ENCODE measurements at places on chromosomes 4 and X.
A peak's percentile ranks its signal among the peaks of the same experiment; 100 is the strongest.

- DNase-seq = no peak
Measured at GRCh38 chr4:70925899-70926635, 23.9 kb downstream of the MOB1B start.

DNA sequence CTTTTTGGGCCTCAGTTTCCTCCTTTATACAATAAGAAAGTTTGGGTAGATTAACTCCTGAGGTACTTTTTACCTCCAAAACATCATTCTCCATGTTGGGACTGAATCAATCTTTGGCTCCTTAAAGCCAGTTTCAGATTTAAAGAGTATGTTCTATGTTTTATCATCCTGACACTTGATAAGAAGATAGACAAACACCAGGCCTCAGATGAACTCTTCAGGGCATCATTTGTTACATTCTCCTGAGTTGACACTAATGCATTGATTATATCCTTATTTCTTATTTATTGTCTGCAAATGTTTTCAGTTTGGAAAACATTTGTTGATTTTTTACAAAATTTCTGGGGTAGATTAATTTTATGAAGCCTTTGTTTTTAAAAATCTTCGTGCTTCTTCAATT is 102.7 kb upstream of the CCSER1 start:
- DNase-seq = no peak

GRCh38 chr4:153906231-153906630 is 117.3 kb upstream of the SFRP2 start:
- DNase-seq = no peak

- DNase-seq = no peak
Measured at GRCh38 chr4:41104155-41104554, 110.2 kb downstream of the APBB2 start.

GRCh38 chr4:40710484-40711254 is 39.1 kb upstream of the NSUN7 start:
- no peak for DNase-seq

GRCh38 chr4:22190855-22191254 is 242.3 kb upstream of the KCNIP4 start:
- no peak for DNase-seq

- DNase-seq = peak; percentile 95
Measured at GRCh38 chr4:152352622-152353116, 183.2 kb downstream of the FBXW7 start.

DNA sequence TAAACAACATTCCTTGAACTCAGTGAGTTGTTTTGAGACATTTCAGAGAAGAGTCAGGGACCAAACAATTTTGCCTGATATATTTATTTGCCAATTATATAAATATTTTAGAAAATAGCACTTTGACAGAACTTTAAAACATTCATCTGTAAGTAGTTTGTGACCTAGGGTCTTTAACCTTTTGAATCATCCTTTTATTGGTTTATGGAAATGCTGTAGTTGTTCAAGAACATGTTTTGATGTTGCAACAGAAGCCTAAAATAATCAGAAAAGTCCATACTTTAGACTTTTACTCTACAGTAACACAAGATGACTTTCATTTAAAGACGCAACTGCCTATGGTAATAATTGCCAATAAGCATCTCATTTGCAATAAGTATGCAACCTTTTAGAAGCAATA is 43.0 kb downstream of the CXCL1 start:
- no peak for DNase-seq

GRCh38 chrX:86104526-86104925 is 43.7 kb upstream of the DACH2 start:
- DNase-seq = no peak

DNA sequence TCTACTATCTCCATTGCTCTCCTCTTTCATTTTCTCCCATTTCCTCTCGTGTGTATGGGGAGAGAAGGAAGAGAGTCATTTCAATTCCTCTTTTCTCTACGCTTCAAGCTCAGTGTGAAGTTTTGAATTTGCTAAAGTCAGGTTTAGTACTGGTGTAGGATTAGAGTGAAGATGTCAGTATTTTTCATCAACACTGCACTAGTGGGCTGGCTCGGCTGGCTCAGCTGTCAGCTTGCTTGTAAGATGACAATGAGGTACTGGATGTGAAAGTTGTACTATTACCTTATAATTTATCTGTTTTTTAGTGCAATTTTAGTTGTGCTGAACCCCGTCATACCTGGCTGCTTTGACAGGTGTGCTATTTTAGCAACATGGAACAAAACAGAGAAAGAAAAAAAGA is 2.1 kb upstream of the SH2D1A start:
- DNase-seq = no peak

- no peak for DNase-seq
Measured at GRCh38 chr4:76984127-76984526, 34.6 kb downstream of the SEPTIN11 start.

GRCh38 chrX:154383359-154384283 is 4.5 kb downstream of the EMD start:
- no peak for DNase-seq

GRCh38 chr4:153834901-153835300 is 46.0 kb upstream of the SFRP2 start:
- no peak for DNase-seq

- no peak for DNase-seq
Measured at GRCh38 chr4:54237770-54238169, 8.7 kb downstream of the PDGFRA start.

GRCh38 chr4:164948975-164949374 is 28.5 kb downstream of the TRIM61 start:
- DNase-seq = no peak

DNA sequence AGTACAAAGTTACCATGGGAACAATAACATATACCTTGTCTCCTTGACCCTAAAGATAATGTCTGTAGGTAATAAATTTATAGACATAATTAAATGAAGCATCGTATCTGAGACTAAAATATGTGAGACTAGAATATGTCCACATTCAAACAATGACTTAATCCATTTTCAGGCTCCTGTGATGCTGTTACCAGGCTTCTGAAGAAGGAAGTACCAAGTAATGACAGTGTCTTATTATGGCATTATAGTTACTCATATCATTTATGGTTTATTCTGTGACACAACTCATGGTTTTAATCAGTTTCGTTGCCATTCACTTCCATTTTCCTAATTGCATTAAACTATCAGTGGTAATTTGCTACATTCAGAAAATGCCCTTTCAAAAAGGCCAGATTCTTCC is 100.6 kb upstream of the GPM6B start:
- no peak for DNase-seq

DNA sequence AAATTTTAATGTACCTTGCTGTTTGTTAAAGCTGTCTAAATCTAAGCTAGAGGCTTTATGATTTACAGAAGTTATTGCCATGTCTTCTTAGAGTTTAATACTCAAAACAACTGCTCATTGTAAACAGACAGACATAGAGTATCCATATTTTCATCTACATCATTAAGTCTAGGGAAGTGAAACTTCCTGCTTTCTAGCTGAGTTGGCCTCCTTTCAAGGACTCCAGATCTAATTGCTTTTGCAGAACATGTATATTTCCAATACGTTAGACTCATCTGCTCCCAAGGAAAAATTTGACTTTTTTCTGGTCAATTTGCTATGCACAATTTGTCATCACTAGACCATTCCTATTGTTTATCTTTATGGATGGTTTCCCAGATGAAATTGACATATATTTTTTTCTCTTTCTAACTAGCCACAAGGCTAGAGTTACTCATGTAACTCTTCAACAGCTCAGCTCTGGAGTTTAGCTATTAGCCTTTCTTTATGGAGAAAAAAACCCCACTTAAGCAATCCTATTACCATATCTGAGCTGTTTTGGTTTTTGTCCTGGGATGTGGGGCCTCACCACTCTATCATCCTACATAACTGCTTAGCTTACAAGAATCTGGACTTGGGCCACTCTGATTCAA is 122.9 kb downstream of the PPA2 start:
- DNase-seq = no peak

- DNase-seq = no peak
Measured at GRCh38 chr4:150695162-150695561, 113.2 kb downstream of the MAB21L2 start.

DNA sequence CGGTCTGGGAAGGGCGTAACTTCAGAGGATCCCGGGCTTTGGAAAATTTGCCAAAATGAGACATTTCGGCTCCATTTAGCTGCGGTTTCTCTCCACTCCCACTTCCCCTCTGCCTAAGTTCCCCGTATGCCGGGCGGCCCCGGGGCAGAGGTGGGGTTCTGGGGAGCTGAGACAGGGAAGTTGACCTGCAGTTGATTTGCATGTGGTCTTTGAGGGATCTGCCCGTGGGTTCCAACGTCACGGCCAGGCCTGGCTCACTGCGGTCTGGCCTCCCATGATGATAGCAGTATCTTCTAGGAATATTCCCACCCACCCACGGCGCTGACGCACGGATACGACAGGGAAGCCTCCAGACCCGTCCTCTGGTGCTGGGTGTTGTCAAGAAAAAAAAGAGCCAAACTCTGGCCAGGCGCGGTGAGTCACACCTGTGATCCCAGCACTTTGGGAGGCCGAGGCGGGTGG is 27.3 kb upstream of the CRLF2 start:
- DNase-seq = no peak

DNA sequence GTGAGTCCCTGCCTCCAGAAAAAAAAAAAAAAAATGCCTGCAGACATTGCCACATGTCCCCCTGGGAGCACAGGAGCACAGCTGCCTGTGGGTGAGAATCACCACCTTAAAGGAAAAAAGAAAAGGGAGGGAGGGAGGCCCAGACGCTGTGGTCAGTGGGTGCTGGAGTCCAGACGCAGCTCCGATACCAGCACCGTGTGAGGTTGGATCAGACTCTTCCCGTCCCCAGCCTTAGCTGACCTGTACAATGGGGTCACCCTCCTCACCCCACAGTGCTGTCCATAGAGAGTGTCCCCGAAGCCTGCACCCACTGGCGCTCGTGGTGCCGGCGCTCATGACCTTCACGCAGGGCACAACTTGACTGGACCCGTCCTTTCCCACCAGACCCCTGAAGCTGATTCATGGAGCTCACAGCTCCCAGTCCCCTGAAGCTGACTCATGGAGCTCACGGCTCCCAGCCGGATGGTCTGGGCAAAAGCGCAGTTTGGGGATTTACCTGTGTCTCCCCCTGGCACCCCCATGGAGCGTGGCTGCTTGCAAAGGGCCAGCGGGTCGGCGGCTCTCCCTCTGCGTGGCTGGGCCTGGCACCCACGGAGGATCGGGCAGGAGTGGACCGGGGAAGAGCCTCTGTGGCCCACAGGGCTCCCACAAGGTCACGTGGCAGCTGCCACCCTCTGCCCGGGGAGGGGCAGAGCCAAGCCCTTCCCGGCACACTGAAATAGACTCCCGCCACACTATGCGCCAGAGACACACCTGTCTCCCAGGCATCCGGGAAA is 31.4 kb downstream of the ABLIM2 start:
- no peak for DNase-seq

DNA sequence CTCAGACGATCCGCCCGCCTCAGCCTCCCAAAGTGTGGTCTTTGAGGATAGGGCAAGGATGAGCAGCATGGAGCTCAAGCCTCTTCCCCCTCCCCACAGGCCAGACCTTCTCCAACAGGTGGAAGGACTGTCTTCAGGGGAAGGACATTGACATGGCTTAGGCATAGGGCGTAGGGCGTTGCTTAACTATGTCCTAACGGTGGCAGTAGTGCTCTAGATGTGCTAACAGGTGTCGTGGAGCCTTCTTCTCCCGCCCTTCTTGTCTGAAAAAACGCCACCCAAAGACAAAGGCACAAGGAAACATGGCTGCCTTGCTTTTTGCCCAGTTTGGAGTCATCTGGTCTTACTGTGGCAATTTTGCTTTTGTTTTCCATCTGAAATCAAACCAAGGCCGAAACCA is 219.8 kb downstream of the OR13H1 start:
- DNase-seq = peak; percentile 75

DNA sequence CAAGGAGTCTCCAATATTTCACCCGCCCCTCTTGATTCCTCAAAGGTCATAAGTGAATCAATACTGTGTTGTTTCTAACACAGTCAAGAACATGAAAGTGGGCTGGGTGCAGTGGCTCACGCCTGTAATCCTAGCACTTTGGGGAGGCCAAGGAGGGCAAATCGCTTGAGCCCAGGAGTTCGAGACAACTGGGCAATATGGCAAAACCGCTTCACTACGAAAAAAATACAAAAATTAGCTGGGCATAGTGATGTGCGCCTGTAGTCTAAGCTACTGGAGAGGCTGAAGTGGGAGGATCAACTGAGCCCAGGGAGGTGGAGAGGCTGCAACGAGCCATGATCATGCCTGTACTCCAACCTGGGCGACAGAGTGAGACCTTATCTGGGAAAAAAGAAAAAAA is 3.4 kb downstream of the ACSL1 start:
- no peak for DNase-seq

GRCh38 chr4:67167849-67168248 is 377.5 kb downstream of the CENPC start:
- DNase-seq = no peak

DNA sequence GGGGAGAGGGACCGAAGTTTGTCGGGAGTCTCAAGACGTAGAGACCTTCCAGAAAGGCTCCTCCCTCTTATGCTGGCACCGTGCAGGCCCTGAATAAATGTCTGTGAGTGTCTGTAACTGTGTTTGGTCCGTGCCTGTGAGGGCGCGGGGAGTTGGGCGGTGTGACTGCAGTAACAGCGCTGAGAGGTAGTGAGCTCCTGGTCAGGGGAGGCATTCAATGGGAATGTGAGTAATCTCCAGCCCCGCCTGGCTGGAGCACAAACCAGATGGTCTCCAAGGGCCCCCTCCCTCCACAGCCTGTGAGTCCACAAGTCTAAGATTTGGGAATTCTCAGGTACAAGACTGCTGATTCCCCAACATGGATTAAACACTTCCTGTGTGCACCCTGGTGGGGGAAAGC is 100.0 kb downstream of the HMX1 start:
- DNase-seq = no peak

- no peak for DNase-seq
Measured at GRCh38 chr4:167897116-167897515, 195.2 kb upstream of the ANXA10 start.

GRCh38 chrX:10474510-10474909 is 145.9 kb downstream of the MID1 start:
- no peak for DNase-seq

GRCh38 chr4:36111172-36111571 is 133.1 kb downstream of the ARAP2 start:
- DNase-seq = no peak

GRCh38 chr4:72938516-72938915 is 131.0 kb downstream of the COX18 start:
- no peak for DNase-seq
